CD4-positive, alpha-beta T cell treated with Interleukin-6 for 4 hours (primary cell): ENCODE measurements at places on chromosomes 2 and 18.

GRCh38 chr2:66202586-66202985, 232.3 kb upstream of the MEIS1 start:
- DNase-seq: no peak

- DNase-seq: no peak
Observed at GRCh38 chr2:102803897-102804217, 42.0 kb downstream of the TMEM182 start.

GRCh38 chr2:59029058-59029457, 787.9 kb upstream of the FANCL start:
- no peak for DNase-seq

DNA sequence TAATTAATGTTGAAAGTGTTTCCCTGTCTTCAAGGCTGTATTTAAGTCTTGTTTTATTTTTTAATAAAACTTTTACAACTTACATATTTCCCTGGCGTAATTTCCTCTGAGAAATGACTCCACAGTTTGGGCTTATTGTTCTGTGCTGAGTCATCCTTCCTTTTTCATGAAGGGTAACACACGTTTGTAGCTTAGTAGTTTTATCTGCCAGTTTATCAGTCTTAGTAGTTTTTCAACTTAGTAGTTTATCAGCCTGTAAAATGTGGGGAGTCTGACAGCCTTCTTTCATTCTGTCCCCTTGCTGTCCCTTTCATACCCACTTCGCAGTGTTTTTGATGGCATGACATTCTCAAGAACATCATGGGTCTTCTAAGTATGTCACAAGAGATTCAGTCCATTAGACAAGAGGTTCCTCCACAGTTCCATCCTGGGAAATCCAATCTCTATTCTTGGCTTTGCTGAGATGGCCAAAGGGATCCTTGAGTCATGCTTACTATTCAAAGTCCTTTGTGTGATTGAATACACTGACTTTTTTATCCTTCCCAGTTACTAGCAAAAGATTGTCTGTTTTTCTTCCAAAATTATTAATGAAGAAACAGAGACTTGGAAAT, 60.0 kb upstream of the SGPP2 start:
- no peak for DNase-seq

DNA sequence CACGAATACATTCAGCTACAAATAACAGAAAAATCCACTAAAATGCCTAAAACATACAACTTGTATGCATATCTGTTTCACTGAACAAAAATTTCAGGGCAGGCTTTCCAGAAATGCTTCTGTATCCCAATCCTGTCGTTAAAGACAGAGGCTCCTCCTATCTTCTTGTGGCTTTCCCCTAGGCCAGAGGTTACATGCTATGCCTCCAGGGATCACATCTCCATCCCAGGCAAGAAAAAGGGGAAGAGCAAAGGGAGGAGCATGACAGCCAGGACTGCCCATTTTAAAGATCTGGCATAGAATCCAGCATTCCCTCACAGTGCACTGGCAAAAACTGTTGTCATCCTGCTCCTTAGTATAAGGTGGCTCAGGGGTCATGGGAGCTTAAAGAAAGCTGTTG, 268.7 kb upstream of the SETBP1 start:
- no peak for DNase-seq

- no peak for DNase-seq
Observed at GRCh38 chr2:120110507-120110906, 97.6 kb downstream of the EPB41L5 start.

GRCh38 chr18:62937065-62937464, 221.7 kb downstream of the PHLPP1 start:
- DNase-seq: no peak
